ENCODE measurements at places on chromosomes 2 and 18. TPM values are rescaled to one million over a fixed set of nuclear protein-coding genes. Genes with fewer than 3 reads are reported as not detected.

Gene DSG4
- polyA plus RNA-seq = not detected

GRCh38 chr18:28995319-28995718 is 818.4 kb upstream of the CDH2 start:
- no peak for DNase-seq

GRCh38 chr2:200662727-200663126 is 76.9 kb downstream of the AOX1 start:
- DNase-seq = no peak

DNA sequence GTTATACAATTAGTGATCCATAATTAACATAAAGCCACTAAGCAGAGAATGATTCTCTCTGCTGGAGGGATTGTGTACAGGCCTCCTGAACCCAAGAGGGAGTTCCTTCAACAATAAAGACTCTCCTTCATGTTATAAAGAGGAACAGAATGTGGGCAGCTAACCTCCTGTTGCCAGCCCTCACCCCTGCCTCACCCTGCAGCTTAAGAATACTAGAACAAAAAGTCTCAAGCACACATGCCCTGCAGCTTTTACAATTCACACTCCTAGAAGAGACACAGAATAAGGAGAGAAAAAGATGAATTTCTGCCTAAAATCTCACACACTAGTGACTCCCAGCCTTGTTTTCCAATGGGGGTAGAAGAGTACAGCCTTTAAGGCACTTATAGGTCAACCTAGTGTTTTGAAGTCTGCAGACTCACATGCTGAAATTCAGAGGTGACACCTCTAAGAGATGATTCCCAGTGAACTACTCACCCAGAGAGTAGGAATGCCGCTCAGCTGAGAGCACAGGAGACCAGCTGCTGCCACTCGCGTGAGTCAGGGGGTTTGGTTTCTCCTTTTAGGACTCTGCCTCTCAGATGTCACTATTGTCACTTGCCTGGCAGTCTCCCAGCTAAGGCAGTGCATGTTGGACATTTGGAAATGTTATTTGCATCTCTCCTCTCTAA is 32.5 kb upstream of the IL1RL1 start:
- DNase-seq = no peak

DNA sequence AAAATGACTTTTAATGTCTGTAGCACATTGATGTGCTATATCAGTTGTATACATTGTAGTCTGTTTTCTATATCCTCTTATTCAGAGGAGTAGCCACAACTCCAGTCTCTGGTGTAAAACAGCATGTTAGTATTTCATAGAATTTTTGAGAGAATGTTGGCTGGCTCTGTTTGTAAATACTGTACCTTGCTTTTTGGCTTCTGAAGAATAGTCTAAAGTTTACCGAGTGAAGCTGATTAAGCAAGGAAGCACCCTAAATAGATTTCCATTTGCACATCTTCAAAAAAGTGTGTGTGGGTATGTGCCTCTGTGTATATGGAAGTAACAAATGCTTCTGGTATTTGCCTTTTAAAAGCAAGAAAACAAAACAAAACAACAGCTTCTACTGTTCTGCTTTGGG is 50.5 kb downstream of the MAP4K4 start:
- no peak for DNase-seq

- DNase-seq = no peak
Measured at GRCh38 chr2:224206816-224207215, 167.7 kb upstream of the SERPINE2 start.

DNA sequence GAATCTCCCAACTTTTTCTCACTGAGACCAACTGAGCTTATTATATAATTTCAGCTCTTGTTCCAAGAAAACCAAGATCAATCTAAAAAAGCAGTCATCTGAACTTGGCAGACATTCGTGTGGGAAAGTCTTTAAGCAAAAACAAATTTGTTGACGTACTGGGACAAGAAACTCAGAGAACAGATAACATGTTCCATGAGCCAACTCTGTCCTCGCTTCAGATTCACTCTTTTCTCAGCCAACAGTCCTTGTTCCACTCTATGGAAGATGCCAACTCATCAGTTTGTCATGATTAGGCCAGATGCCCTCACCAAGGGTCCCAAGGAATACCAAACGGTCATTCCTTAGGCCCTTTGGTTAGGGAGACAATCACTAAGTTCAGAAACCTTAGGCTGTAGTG is 224.2 kb upstream of the CTAGE1 start:
- DNase-seq = peak; percentile 8

DNA sequence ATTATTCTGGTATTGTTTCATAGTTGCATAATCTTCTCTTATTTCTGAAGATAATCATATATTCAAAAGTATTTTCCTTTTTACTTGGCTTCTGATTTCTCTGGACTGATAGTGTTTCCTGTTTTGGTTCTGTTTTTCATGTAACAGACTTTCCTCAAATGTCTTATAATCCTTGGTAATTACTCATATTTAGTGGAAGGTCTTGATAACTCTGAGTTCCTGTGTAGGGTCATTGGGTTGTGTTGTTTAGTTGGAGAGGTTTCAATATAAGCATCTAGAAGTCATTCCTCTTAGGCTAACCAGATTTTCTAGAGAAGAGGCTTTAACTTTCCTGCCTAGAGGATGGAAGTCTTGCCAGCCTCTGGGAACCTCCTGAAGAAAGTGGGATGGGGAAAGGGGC is 23.8 kb downstream of the MFSD6 start:
- DNase-seq = no peak

GRCh38 chr2:200744201-200744602 is 67.5 kb upstream of the BZW1 start:
- DNase-seq = peak; percentile 35

GRCh38 chr2:190668892-190669291 is 20.0 kb downstream of the NAB1 start:
- DNase-seq = no peak

DNA sequence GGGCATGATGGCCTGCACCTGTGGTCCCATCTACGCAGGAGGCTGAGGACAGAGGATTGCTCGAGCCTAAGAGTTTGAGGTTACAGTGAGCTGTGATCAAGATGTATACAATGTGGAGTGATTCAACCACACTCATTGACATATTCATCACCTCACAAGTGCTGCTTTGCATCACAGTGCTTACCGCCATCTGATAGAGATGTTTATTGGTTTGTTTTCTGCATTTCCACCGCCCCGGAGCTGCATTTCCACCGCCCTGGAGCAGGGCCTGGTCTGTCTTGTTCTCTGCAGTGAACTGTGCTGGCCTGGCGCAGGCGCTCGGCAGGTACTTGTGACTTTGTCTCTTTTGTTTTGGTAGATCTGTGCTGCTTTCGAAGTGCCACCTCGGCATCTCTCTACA is 96.0 kb downstream of the SMAD7 start:
- DNase-seq = no peak

- DNase-seq = no peak
Measured at GRCh38 chr2:9251154-9252001, 44.8 kb downstream of the ASAP2 start.

- DNase-seq = no peak
Measured at GRCh38 chr2:71893646-71894045, 254.0 kb downstream of the CYP26B1 start.

DNA sequence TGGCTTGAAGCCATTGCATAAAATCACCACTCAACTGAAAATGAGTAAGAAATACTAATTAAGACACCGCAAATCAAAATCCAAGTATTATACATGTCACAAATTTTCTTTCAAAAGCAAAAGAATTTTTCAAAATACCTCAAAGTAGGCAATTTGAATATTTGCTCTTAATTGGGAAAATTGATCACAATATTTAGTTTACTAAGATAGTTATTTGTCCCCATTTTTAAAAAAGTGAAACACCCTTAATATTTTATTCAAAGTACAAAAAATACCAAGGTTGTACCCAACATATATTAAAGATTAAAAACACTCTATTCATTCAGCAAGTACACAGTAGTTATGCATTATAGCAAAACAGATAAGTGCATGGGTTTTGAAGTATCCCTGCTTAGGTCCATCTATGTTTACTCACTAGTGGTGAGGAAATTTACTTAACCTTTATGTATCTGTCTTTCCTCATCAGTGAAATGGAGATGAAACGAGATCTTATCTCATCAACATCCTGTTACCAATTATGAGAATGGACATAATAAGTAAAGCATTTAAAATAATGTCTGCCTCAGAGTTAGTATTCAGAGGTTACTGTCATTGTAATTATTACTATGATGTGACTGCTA is 35.1 kb downstream of the VPS54 start:
- no peak for DNase-seq

GRCh38 chr2:65867446-65867845 is 435.0 kb upstream of the SPRED2 start:
- no peak for DNase-seq

DNA sequence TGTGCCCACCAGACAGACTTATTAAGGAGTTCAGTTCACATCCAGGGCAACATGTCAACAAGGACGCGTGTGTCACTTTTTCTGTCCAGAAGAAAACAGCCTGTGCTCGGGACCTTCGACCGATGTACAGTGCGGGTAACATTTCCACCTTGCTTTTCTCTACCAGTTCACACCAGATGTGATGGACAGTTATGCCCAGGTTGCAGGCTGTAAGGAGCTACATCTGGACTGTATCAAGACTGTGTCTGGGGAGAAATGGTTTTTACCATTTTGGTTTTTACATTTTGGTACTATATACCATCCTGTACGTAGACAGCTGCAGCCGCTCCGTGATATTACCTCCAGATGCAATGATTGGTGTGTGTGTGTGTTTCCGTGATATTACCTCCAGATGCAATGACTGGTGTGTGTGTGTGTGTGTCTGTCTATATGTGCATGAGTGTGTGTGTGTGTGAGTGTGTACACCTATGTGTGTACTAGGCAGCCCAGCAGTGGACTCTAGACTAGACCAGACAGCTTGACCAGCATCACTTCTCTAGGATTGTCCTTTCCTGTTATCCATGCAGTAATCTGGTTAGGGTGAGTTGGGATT is 118.0 kb downstream of the COL6A3 start:
- DNase-seq = no peak

DNA sequence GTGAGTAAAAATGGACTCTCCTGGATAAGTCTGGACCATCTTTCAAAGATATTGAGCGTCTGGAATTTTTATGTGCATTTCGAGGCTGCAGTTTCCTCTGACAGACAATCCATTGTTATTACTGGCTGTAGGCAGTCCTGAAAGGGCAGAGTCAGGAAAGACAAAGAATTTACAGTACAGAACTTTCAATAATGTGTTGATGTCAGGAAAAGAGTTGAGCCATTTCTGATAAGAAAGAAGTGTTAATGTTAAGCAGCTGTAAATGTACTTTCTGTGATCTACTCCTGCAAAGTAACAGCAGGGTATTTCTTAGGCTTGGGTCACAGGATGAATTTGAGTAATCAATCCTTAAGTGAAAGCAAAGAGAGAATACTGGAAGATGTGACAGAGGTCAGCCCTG is 29.8 kb downstream of the TSPYL6 start:
- no peak for DNase-seq

DNA sequence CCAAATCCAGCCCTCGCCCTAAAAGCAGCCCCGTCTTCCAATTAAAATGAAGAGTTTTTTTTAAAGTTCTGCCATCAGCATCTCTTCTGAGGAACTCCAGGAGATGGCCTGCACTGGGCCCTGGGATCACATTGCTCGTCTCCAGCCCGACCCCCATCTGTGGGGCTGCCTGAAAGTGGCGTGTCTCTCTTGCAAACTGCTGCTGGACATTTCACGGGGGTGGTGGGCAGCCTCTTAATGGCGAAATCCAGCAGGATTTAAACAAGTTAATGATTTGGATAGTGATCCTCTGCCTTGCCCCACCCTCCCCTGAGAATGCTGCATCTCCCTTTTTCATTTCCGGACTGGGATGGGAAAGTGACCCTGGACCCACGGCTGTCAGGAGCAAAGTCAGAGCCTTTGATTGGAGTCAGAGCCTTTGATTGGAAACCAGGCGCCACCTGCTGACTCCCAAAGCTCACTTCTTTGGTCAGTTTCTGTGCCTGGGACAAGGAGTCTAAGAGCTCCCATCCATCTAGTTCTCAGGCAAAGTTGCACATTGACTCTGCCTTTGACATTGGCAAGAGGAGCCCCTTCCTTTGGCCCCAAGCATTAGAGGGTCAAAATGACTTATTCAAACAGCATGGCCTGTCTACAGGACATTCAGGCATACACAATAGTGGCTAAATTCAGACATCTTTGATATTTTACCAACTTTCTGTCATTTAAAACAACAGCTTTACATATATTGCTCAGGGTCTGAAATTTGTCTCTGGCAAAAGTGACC is 155.2 kb downstream of the SH3BP4 start:
- peak; percentile 64 for DNase-seq

GRCh38 chr2:221063568-221063967 is 508.5 kb downstream of the EPHA4 start:
- no peak for DNase-seq

GRCh38 chr18:22643731-22644130 is 226.0 kb upstream of the CTAGE1 start:
- no peak for DNase-seq

DNA sequence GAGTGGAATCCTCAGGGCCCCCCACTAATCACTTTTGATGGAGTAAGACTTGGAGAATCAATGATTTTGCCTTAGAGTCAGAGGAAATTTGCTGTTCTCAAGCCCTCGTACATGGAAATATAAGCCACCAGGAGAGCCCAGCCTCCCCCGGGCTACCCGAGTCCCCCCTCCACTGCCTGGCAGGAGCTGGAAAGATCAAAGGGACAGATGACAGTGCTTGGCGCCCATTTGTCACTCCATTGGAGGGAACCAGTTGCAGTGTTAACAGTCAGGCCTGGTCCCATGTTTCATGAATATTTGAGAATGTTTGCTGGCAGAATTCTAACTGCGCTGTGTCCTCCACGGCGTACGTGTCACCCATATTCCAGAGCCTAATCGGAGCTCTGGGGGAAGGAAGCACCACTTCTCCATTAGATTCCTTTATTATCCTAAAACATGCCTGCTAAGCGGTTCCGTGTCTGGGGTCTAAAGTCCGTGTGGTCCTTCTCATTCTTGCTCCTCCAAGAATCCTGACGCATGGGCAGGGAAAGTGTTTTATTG is 202.4 kb downstream of the KLHL29 start:
- DNase-seq = no peak

- DNase-seq = peak; percentile 39
Measured at GRCh38 chr2:28752631-28753376, 1.2 kb downstream of the PPP1CB start.

Gene FMNL2
- 35.3 TPM for polyA plus RNA-seq

Gene ALPG
- not detected for polyA plus RNA-seq

Gene BUB1
- polyA plus RNA-seq = 7.6 TPM

GRCh38 chr18:62339106-62339988 is 14.2 kb downstream of the TNFRSF11A start:
- DNase-seq = no peak

- no peak for DNase-seq
Measured at GRCh38 chr2:11030909-11031308, 119.2 kb downstream of the KCNF1 start.

DNA sequence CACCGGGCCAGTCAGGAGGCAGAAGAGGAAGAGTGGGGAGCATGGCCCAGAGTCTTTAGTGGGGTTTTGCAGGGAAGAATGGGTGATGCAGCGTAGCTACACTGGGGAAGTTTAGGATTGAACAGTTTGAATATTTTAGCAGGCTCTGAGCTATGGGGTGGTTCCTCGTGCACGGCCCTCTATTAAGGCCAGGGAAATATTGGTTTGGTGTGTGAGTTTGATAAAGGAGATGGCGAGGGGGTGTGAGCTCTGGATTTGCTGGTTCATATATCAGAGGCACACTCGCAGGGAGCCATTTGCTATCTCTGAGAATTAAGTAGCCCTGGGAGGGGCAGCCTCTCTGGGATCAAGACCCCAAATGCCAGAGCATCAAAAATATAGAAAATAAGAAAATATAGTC is 50.1 kb downstream of the BOLA3 start:
- no peak for DNase-seq
